ENCODE measurements at places on chromosomes 2 and 18.

GRCh38 chr2:129763966-129764365 lies 215.5 kb upstream of the RAB6C start:
- DNase-seq, result no peak

- DNase-seq, result no peak
These were observed 31.3 kb downstream of the ACKR3 start for GRCh38 chr2:236600892-236601291.

DNA sequence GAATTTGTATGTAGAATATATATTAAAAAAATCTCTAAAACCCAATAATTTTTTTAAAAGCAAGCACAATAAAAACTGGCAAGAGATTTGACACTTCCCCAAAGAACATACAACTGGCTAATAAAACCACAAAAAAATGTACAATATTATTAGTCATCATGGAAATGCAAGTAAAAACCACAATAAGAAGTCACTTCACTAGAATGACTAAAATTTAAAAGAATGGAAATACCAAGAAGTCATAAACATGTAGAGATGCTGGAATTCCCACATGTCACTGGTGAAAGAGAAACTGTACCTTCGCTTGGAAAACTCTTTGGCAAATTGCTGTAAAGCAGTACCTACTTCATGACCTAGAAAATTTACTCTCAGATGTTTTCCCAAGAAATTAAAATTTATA lies 43.4 kb upstream of the KYNU start:
- no peak for DNase-seq

GRCh38 chr2:168416555-168416954 lies 39.5 kb upstream of the CERS6 start:
- no peak for DNase-seq

DNA sequence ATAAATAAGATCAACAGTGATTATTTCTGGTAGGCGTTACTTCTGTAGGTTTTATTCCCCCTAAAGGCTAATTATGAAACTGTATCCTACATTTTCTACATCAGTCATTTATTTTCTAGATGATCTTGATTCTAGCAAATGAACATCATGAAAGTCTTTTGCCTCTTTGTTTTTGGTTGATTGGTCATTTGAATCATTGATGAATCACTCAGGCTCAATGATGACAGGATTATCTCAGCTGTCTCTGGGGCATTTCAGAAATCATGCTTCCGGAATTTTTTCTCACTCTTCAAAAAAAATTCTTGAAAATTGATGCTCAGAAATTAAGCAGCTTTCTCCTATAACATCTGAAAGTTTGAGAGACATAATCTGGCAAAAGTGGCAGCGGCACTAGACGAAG lies 298.9 kb upstream of the TCF4 start:
- no peak for DNase-seq

GRCh38 chr18:48750485-48751175 lies 200.1 kb downstream of the SMAD7 start:
- no peak for DNase-seq

DNA sequence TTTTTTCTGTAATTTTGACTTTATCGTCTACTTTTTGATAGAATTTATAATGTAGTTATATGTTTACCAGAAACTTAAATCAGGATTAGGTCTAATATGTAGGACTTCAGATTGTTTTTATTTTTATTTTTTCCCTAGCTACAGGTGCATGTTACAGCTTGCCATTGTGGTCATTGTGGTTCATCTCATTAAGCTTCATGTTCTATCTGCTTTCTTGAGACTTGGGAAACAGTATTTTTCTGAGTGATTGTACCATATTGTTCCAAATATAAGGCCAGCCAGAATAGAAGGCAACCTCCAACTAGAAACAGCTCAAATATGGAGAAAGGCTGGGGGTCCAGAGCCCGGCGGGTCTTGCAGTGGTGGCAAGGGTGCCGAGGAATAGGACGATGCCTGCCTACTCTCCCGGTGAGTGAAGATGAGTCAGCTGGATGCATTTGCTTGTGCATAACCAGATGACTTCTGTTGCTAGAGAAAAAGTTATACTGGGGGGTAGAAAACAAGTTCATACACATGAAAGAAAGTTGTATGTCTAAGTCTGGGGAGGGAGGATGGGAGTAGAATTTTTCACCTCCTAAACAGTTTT lies 188.4 kb downstream of the CCDC85A start:
- no peak for DNase-seq

DNA sequence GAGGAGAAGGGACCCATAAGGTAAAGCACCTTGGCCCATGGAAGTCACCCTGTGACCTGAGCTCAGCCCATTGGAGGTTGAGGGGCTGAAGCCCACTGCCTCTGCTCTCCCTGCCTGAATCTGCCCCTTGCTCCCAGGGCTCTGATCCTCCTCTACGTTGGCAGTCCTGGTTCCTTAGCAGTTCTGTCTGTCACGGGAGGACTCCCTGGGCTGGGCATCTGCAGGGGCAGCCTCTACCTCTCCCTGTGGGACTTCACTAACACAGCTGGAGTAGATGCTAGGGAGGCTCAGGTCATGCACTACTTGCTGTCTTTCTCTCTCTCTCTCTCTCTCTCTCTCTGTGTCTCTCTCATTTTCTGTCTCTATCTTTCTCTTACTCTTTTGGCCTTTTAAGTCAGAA lies 8.7 kb downstream of the GYPC start:
- DNase-seq, result no peak

- DNase-seq, result no peak
These were observed 145.8 kb downstream of the LAMA3 start for GRCh38 chr18:23835091-23835490.

Data from D341Med (cell line).